K562 (cell line): ENCODE measurements at places on chromosomes 2 and 18. TPM values are rescaled to one million over a fixed set of nuclear protein-coding genes. Genes with fewer than 3 reads are reported as not detected.

Gene ME2
- 29.5 and 30.3 TPM in 2 replicates for total RNA-seq

DNA sequence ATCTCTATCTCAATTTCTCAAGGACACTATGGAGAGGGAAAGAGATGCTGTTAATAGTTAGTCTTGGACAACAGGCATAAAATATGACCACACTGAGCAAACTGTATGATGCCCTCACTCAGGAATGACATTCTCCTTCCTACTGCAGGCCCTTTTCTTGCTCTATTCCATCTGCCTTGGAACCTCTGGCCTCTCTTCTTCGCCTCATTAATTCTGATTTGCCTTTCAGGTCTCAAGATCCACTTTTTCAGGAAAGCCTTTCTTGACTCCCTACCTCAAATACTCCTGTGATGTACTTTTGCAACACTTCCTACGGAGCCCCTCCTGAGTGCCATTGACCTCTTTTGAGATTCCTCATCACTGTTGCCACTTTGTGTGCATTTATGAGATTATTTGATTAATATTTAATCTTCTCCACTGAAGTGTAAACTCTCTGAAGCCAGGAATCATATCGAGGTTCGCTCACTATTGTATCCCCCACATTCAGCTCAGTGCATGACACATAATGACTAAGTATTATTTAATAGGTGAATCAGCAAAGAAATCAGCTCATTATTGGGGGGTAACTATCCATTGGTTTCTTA, 21.3 kb upstream of the SPP2 start:
- DNase-seq = no peak

DNA sequence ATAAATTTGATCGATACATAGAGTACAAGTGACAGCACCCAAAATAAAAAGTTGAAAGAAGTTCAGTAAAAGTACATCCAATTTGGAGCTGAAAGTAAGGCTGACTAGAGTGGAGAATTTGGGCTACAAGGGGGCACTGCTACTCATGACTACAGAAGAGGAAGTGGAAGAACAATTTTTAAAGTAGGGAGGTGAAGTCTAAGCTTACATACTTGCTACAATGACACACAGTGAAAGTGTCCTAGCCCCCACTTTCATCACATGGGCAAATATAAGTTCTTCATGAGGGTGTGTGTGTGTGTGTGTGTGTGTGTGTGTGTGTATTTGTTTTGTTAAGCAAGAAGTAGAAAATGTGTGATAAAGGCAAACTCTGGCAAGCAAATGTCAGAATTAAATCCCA, 45.7 kb downstream of the MAP3K2 start:
- no peak for DNase-seq

DNA sequence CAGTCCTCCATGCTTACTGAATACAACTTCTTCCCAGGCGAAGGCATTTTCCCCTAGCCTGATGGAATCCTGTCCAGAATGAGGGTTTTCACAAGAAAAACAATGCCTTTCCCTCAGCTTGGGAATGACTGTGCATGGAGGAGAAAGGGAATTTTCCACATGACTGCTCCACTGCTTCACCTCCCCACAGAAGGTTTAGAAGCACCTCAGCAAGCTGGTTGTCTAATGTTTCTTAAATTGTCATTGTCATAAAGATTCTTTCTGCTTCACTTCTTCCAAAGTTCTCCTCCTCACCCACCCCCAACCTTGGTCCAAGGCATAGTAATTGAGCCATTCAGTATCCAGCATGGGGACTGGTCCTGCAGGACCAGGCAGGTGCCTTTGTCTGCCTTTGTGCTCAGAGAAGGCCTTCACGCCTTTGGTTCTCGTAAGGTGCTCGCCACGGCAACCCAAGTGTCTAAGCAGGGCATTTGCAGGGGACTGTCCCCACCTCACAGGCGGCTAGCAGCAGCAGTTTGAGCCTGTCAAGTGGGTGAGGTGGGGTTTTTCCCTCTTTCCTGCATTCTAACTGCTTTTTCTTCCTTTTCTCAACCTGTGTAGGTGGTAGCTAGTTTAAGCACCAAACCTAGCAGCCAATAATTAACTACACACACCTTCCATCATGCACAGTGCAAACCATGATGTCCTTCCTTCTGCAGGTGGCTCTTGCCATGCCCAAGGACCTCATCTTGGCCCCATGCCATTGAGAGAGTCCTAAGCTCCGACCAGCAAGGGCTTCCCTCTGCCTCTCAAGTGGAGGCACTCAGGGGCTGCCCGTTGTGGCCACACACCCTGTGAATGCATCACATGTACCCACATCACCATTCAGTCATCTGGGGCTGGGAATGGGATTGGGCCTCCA, 65.7 kb upstream of the BCL2L11 start:
- no peak for DNase-seq

DNA sequence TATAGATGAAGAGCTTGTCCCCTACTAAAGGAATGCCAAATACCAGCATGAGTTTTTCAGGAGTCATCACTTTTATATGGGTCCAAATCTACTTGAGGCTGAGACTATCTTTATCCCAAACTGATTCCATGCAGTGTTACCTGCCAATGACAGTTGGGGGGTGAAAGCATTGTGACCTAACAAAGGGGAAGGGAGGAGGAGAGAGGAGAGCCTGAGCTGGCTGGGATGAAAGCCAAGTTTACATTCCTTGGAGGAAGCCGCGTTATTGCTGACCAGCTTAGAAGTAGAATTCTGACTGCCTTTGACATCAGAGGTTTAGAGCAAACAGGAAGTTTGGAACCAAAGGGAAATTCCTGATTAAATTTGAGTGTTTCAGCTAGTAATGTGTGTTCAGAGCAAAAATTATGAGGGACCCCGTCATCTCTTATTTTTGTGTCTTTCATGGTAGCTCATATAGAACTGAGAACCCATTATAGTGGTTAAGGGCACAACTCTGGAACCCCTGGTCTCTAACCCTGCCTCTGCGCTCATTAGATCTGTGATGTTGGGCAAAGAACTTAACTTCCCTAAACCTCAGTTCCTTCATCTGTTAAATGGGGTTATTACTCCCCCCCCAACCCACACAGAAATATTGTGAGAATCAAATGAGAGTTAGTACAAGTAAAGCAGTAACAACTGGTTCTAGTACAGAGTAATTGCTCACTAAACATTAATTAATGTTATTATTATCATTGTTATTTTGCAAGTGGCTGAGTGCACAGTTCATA, 199.3 kb upstream of the EPAS1 start:
- DNase-seq = peak; percentile 13

DNA sequence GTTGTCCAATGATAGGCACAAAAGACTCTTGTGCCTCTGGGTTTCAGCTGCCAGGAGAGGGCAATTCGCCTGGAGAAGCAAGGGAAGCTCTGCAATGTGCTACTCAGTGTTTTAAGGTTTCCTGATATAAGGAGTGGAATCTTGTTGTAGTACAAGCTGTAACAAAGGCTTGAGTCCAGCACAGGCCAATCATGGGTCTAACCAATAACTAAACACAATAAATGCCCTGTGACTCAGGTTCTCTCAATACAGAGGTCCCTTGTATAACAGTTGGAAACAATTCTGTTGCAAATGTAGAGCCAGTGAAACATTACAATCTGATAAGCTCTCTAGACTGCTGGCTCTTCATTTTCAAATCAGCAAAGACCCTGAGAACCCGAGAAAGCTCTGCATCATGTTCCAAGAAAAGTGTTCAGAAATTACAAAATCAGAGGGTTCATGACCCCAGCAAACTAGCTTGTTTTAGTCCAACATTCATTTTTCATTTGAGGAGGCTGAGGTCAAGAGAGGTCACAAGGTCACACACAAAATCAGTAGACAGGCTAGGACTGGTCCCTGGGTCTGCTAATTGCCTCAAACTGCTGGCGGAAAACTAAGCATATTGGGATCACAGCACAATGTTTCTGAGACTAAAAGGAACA, 59.0 kb upstream of the DNMT3A start:
- DNase-seq = no peak

Gene RPRM
- total RNA-seq = not detected in 2 replicates
